ENCODE measurements at places on chromosomes 7 and 10. TPM values are rescaled to one million over a fixed set of nuclear protein-coding genes. Genes with fewer than 3 reads are reported as not detected.
A peak's percentile ranks its signal among the peaks of the same experiment; 100 is the strongest.

- H3K27ac ChIP-seq = no peak overlapping the region
- H3K36me3 ChIP-seq = no peaks in the 10 kb centered on the region
- H3K4me1 ChIP-seq = peaks cover 16% of the 10 kb centered on the region
- DNase-seq = no peak
- no peaks in the 10 kb centered on the region for H3K27me3 ChIP-seq
- H3K4me3 ChIP-seq = no peak overlapping the region
Observed at GRCh38 chr10:47048526-47048905, 137.3 kb downstream of the PTPN20 start.

GRCh38 chr10:14407567-14407966, 76.8 kb upstream of the FRMD4A start:
- H3K27me3 ChIP-seq = peaks cover 23% of the 10 kb centered on the region
- H3K4me3 ChIP-seq = no peak overlapping the region
- peaks cover 14% of the 10 kb centered on the region for H3K4me1 ChIP-seq
- DNase-seq = no peak

DNA sequence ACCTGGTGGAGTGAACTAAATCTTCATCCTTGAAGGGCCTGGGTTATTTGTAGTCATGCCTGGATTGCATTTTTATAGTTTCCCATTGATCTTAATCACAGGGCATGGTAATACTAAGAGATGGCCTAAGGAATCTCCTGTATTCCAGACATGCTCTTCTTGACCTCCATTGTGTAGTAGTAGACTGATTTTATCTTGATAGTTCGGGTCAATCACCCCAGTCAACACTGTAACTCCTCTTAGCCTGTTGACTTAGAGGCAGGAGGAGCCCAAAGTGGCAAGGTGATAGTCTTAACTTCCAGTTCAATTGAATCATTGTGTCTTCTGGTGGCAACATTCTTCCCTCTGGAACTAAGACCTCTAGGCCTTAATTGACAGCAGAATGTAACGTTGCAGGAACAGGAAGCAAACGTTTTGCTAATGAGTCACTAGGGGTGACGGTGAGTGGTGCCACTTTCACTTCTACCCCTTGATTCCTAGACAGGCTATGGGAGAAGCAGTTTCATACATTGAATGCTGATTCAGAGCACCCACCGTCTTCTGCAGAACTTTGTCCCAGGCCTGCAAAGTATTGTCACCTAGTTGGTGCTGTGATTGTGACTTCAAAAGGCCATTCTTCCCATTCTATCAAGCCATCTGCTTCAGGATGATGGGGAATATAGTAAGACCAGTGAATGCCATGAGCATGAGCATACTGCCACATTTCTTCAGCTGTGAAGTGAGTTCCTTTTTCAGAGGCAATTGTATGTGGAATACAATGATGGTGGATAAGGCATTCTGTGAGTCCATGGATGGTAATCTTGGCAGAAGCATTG, 24.0 kb upstream of the PAPSS2 start:
- H3K36me3 ChIP-seq = peaks cover 16% of the 10 kb centered on the region
- peaks cover 18% of the 10 kb centered on the region for H3K4me1 ChIP-seq
- peak overlapping the region; percentile 75 for H3K27ac ChIP-seq
- no peaks in the 10 kb centered on the region for H3K27me3 ChIP-seq
- peak; percentile 12 for DNase-seq

The CAV2 gene
- not detected for total RNA-seq

DNA sequence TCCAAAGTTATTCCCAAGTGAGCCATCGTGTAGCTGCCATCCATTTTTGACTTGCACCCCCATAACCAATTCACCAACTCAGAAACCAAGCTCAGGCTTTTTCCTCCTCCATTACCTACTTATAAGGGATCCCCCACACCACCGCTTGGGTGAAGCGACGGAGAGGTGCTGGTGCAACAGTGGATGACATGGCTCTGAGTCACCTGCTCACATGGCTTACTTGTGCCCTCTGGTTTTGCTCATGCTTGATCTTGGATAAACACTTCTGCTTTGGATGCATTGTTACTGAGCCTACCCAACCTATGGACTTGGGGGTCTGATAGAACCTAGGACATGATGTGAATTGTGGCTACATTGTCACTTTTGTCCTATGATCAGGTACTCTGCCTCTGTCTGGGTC, 12.0 kb upstream of the AKR1B1 start:
- H3K27ac ChIP-seq = no peak overlapping the region
- no peaks in the 10 kb centered on the region for H3K36me3 ChIP-seq
- H3K4me1 ChIP-seq = no peaks in the 10 kb centered on the region
- no peak for DNase-seq
- H3K27me3 ChIP-seq = no peaks in the 10 kb centered on the region
- no peak overlapping the region for H3K4me3 ChIP-seq

DNA sequence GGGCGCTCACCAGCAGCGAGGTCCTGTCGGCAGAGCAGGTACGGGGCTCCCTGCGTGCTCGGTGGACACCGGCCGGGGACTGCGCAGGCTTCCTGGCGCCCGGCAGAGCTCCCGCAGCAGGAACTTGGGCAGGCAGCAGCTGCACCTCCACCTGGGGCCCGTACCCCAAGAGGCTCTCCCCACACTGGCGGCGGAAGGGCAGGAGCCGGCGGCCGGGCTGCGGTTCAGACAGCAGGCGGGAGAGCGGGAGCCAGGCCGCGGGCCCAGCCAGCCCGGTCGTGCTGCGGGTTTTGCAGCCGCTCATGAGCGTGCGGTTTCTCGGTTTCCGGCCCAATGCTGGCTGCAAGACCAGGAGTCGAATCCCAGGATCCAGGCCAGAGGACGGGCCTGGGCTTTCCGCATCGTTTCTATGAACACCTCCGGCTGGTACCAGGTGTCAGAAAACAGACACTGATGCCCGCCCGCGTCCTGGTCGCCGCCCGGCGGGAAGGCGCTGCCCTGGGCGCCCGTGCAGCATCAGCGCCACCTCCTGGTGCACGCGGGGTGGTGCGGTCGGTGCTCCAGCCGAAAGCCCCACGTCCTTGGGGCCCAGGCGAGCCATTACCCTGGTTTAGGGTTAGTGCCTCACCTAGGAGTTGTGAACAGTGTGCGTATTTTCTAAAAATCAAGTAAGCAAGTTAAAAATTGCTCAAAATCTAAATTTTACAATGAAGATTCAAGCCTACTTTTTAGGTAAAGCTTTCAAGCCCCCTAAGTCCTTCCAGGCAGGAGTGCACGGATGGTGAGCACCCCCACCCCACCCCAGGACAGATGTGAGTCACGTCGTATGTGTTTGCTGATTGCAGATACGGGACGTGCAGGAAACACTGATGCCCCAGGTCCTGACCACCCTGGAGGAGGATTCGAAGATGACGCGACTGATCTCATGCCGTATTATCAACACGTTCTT, 47.4 kb upstream of the PRKAR1B start:
- no peaks in the 10 kb centered on the region for H3K4me1 ChIP-seq
- no peak overlapping the region for H3K4me3 ChIP-seq
- no peaks in the 10 kb centered on the region for H3K27me3 ChIP-seq
- H3K27ac ChIP-seq = no peak overlapping the region

The AGR2 gene
- total RNA-seq = not detected

- H3K27me3 ChIP-seq = peaks cover 13% of the 10 kb centered on the region
- peaks cover 12% of the 10 kb centered on the region for H3K4me1 ChIP-seq
- no peaks in the 10 kb centered on the region for H3K36me3 ChIP-seq
- no peak for DNase-seq
- no peak overlapping the region for H3K27ac ChIP-seq
- no peak overlapping the region for H3K4me3 ChIP-seq
Observed at GRCh38 chr10:132960071-132960472, 17.7 kb upstream of the CFAP46 start.

GRCh38 chr10:132690401-132690800, 95.5 kb downstream of the NKX6-2 start:
- no peak for DNase-seq
- no peaks in the 10 kb centered on the region for H3K27me3 ChIP-seq
- H3K27ac ChIP-seq = no peak overlapping the region
- H3K4me3 ChIP-seq = no peak overlapping the region

The CPA2 gene
- 0.14 TPM for total RNA-seq

The DNMBP gene
- total RNA-seq = 1.2 TPM

GRCh38 chr10:125023255-125023654, 81.3 kb downstream of the ZRANB1 start:
- H3K4me3 ChIP-seq = no peak overlapping the region
- H3K36me3 ChIP-seq = no peaks in the 10 kb centered on the region
- DNase-seq = no peak
- H3K4me1 ChIP-seq = no peaks in the 10 kb centered on the region
- H3K27me3 ChIP-seq = peaks cover 6% of the 10 kb centered on the region

- peaks cover 3% of the 10 kb centered on the region for H3K27me3 ChIP-seq
- no peak for DNase-seq
- H3K27ac ChIP-seq = no peak overlapping the region
- no peaks in the 10 kb centered on the region for H3K4me1 ChIP-seq
- H3K36me3 ChIP-seq = no peaks in the 10 kb centered on the region
Observed at GRCh38 chr10:75705426-75705825, 274.0 kb downstream of the LRMDA start.

- no peak for DNase-seq
- H3K4me1 ChIP-seq = no peaks in the 10 kb centered on the region
- H3K27ac ChIP-seq = no peak overlapping the region
- no peaks in the 10 kb centered on the region for H3K27me3 ChIP-seq
- H3K4me3 ChIP-seq = no peak overlapping the region
- H3K36me3 ChIP-seq = peaks cover 15% of the 10 kb centered on the region
Observed at GRCh38 chr10:121891103-121891502, 36.7 kb downstream of the ATE1 start.

DNA sequence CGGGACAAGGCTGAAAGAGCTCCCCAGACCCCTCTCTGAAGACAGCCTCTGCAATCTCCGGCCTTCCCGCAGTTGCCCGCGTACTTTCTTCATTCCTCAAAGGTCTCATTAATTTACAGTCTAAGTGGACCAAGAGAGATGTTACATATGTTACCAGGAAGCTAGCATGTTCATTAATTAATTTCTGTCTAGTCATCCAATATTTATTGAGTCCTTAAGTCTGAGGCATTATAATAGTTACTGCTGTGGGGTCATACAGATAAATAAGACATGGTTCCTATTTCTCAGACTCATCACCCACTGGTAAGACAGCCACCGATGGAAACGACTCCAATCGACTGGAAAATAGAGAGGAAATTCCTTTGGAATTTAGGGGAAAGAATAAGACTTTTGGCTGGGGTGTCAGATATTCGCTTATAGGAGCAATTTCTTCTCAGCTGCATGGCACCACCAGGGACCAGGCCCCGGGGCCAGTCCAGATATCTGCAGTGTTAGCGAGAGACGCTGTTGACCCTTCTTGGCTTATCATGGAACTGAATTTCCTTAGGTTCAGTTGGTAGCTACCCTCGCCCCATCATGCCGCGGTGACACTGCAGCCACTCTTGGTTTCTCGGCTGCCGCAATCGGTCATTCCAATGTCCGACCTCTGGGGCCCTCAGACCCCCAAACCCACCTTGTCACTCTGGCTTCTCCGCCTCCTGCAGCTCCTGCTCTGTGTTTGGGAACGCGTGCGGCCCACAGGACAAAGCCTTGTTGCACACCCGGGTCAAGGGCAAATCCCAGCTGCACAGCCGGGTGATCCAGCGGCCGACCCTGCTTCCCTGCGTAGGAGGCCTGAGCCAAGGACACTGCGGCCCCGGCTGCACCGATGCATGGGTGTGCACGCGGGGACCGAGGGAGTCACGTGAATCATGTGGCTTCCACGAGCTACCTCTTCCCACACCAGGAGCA, 383.2 kb downstream of the DNAJB6 start:
- H3K36me3 ChIP-seq = no peaks in the 10 kb centered on the region
- H3K4me3 ChIP-seq = no peak overlapping the region
- no peak overlapping the region for H3K27ac ChIP-seq
- H3K4me1 ChIP-seq = no peaks in the 10 kb centered on the region
- no peak for DNase-seq

The RSPH10B gene
- total RNA-seq = 0.59 TPM

DNA sequence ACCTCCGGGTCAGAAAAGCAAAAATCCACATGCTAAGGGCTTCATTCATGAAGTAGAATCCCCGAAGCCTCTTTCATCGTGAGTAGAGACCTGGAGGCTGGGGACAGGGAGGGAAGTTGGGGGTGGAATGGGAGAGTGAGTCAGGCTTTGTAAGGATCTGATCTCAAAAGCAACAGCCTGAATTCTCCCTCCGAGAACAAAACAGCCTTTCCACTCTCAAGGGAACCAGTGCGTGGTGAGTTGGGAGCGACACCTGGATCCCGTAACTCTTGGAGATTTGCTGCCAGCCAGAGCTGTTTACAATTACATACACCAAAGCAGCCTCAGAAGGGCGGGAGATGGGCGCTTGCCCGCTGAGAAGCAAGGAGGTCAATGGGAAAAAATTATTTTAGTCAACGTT, 10.8 kb downstream of the AFAP1L2 start:
- peaks cover 5% of the 10 kb centered on the region for H3K4me1 ChIP-seq
- no peaks in the 10 kb centered on the region for H3K36me3 ChIP-seq
- H3K4me3 ChIP-seq = no peak overlapping the region
- H3K27ac ChIP-seq = no peak overlapping the region

GRCh38 chr10:82938331-82938730, 1063.3 kb downstream of the NRG3 start:
- H3K4me1 ChIP-seq = no peaks in the 10 kb centered on the region
- no peak overlapping the region for H3K4me3 ChIP-seq
- no peak for DNase-seq
- H3K36me3 ChIP-seq = no peaks in the 10 kb centered on the region
- no peak overlapping the region for H3K27ac ChIP-seq
- no peaks in the 10 kb centered on the region for H3K27me3 ChIP-seq

DNA sequence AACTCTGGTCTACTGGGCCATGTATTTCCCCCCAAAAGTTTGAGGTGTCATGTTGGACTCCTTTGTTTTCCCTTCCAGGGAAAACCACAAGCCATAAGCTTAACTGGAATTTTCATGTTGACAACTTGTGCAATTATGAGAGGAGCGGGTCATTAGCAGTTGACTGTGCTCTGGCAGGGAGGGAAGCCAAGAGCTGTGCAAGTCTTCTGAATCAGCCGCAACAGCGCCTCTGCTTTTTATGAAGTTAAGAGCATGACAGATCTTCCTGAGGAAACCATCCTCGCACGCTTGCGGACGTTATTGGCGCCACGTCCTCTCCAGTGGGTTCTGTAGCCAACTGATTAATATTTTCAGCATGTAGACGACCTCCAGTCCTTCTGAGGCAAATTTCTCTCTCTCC, 148.7 kb upstream of the MKI67 start:
- H3K4me1 ChIP-seq = peaks cover 13% of the 10 kb centered on the region
- H3K27ac ChIP-seq = no peak overlapping the region
- DNase-seq = no peak

DNA sequence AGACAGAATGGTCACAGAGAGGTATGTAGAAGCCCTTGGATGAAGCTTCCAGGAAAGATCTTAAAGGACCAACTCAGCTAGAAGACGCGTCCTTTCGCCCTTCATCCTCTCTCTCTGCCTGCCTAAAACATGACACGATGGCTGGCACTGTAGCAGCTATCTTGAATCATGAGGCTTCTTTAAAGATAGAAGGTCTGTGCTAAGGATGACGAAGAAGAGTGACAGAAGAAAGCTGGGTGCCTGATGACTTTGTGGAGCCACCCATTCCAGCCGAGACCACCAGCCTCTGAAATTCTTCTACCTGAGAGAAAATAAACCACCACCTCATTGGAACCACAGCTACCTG, 25.5 kb downstream of the WDR86 start:
- DNase-seq = no peak
- H3K36me3 ChIP-seq = no peaks in the 10 kb centered on the region
- no peak overlapping the region for H3K4me3 ChIP-seq
- H3K4me1 ChIP-seq = peaks cover 4% of the 10 kb centered on the region
- H3K27ac ChIP-seq = no peak overlapping the region

All from activated T-helper 2 cell treated with anti-CD3 and anti-CD28 coated beads, Interferon-gamma antibody, Interleukin-2, Interleukin-4, amounts not matched to agents 10 μg/mL and 5 μg/mL and 100 μg/mL, durations not matched to agents 14 hours and 24 hours and 36 hours (primary cell).